Stimulated activated CD8-positive, alpha-beta memory T cell treated with anti-CD3 and anti-CD28 coated beads, Interleukin-12 subunit alpha, Interleukin-12 subunit beta, amount 100 ng/mL, for 1 hour (primary cell): ENCODE measurements at places on chromosomes 3 and 15.
A peak's percentile ranks its signal among the peaks of the same experiment; 100 is the strongest.

GRCh38 chr3:77601823-77602415, 562.0 kb downstream of the ROBO2 start:
- DNase-seq: no peak

DNA sequence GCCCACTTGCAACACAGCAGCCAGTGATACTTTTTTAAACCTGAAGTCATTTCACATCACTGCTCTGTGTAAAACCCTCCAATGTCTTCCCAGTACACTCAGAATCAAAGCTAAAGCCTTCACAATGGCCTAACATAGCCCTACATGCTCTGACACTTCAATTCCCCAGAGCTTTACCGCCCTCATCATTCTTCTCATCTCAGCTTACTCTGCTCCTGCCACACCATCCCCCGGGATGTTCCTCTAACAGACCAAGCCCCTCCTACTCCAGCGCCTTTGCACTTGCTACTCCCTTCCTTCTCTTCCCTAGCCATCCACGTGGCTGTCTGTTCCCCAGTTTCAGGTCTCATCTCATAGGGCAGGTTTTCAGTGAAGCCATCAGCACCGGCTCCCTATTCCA, 194.0 kb downstream of the SSR3 start:
- no peak for DNase-seq

DNA sequence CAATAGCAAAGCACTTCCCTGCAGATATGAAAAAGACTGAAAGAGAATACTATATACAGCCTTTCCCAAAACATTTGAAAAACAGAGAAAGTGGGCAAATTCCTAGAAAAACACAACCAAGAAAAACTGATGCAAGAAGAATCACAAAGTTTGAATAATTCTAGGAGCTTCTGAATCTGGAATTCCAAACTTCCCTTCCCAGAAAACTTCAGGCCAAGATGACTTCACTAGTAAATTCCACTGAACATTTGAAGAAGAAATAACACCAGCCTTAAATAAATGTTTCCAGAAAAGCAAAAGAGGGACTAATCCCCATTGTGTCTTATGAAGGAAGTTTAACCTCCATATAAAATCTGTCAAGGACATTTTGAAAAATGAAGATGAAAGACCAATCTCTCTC, 15.8 kb upstream of the NSMCE3 start:
- no peak for DNase-seq

- peak; percentile 6 for DNase-seq
These were observed 216.9 kb downstream of the IGSF11 start for GRCh38 chr3:118817748-118818165.

DNA sequence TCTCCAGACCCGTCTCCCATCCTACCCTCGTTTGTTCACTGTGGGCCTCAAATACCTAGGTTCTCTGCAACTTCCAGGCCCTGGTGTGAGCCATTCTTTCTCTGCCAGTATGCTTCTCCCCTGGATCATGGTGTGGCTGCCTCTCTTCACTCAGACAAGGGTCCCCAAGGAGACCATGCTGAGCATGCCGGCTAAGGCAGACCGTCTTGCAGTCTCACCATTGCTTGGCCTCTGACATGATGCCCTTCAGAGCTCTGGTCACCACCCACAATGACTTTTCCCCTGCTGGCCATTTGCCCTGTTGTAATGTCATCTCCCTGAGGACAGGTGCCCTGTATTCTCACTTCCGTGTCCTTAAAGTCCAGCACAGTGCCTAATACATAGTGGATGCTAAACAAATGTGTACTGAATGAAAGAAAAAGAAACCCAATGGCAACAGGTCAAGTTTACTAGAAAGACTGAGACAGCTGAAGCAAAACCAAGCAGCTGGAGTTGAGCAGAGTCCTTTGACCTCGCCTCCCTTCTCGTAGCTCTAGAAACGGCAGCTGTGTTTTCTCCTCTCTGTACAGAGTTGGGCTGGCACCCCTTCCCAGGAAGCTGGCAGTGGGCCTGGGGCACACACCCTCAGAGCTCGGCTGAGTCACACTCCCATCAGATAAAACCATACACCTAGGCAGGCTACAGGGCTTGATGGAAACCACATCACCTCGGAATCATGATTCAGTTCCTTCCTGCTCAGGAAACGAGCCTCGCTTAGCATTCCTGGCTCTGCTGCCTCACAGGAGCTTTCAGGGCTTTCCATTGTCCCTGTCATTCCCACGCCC, 8.6 kb downstream of the TLR9 start:
- DNase-seq: peak; percentile 53

DNA sequence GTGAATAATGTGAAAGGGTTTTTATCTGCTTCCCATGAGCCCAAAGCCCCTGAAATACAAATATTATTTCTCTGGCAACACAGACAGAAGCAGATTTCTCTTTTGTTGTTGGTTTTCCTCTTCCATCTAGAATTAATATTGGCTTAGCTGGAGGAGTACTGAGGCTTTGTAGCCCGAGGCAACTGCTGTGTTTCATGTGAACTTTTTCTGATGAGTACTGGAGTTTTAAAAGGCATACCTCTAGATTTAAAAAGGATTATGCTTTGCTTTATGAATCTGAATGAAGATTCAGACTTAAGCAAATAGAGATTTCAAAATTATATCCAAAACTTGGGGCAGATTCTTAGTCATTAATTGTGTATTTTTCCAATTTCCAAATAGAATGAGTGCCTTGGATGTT, 50.9 kb downstream of the IQCH start:
- no peak for DNase-seq

DNA sequence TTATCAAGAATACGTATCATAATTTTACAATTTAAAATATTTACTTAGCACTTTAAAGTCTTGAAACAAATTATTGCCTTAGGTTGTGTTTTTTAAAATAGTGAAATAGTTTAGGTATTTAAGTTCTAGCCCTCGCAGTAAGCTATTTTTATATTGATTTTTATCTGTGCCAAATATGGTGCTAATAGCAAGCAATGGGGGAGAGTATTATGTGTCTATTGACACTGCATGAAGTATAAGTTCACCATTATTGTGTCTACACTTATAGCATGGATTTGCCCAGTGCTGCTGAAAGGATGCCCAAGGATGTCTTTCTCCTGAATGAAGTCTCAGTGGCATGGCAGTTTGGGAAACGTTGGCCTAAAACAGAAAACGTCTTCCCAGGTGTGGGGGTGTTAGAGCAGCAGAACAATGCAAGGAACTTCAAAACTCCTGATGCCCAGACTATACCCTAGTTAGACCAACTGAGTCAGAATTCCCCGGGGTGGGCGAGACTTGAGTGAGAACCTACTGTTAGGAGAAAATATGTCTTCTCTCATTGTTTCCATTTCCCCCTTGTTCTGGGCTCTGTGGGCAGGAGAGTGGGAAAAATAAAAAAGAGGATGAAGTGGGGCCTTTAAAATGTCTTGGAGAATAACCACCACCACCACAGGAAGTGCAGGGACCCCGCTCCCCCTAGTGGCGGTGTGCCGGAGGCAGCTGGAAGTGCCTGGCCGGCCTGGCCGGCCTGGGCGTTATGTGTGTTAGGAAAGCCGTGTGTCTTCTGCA, 104.2 kb upstream of the SLC7A14 start:
- DNase-seq: peak; percentile 1

DNA sequence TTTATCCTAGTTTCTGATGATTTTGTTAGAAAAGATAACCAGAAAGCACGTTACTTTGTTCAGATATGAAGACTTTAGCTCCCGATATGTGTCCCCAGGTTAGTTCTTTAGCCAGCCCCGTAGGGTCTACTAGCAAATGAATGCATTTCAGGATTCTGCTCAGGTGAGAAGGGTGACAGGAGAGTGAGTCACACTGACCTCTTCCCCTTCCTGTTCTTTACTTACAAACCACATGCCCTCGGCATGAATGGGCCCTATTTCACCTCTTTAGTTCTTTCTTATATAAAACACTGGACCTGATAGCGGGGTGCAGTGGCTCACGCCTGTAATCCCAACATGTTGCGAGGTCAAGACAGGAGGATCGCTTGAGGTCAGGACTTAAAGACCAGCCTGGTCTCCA, 98.4 kb downstream of the SLC49A4 start:
- DNase-seq: no peak

DNA sequence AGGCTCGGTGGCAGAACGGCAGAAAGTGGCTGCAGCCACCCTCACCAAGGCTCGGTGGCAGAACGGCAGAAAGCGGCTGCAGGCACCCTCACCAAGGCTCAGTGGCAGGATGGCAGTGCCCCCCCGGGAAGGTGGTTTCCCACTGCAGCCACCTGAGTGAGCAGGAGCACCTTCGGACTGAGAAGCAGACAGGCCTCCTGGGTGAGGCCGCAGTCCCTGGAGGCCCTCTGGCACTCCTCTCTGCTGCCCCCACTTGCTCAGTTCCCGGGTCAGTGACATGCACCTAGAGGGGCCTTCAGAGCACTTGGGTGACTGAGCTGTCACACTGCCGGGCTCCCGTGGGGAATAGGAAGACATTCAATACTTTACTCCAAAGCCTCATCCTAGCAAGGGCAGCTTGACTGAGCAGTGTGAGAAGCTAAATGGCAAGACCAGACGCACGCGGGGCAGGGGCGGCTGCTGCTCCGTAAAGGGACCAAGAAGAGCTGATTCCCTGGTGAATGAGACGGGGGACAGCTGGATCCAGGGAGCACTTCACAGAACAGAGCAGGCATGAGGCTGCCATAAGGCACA, 62.7 kb downstream of the PCSK6 start:
- DNase-seq: no peak

GRCh38 chr3:29189328-29189727, 91.5 kb upstream of the RBMS3 start:
- DNase-seq: no peak

DNA sequence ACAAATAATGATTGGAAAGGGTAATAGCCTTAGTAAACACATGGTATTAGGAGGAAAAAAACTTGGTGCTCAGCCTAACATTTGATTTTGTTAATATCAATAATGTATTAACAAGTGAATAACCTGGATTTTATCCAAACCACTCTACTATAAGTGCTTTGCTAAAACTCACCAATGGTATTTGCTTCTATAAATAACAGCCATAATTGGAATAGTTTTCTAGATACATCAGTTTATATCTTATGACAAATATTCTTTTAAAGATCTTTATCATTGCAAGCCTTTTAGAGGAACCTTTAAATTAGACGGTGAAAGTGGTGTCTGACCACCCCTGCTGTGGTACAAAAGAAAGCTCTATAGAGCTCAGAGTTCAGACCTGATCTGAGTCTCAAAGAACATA, 123.9 kb downstream of the SHOX2 start:
- DNase-seq: no peak
